Hematopoietic multipotent progenitor cell treated with erythropoietin and hydrocortisone succinate and interleukin-3 and kit ligand, for 6 days (in vitro differentiated cells): ENCODE measurements at places on chromosomes 12 and 14.

- DNase-seq, result no peak
Observed at GRCh38 chr12:53123578-53124351, 20.5 kb downstream of the SOAT2 start.

DNA sequence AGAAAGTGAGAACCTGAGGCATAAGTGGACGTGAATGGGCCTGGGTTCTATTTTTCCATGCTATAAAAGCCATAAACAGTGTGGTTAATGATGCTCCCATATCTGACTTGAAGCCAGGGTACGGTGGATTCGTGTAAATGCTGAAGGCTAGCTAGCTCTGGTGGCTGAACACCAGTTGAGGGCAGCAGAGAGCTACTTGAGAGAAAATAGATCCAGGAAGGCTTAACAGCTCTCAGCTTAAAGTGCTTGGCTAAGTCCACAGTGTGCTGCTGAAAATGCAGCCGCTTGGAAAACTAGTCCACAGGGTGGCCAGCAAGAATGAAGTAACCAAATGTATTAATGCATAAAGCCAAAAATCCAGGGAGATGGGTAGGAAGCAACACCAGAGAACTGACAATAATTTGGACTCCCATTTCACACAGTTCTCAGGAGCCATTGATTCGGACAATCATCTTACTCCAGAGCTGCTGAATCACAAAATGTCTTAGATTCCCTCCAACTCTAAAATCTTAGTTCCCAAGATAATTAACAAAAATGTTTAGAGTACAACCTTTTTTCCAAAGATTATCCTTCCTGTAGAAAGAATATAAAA is 15.0 kb upstream of the FOXG1 start:
- peak; percentile 70 for DNase-seq

DNA sequence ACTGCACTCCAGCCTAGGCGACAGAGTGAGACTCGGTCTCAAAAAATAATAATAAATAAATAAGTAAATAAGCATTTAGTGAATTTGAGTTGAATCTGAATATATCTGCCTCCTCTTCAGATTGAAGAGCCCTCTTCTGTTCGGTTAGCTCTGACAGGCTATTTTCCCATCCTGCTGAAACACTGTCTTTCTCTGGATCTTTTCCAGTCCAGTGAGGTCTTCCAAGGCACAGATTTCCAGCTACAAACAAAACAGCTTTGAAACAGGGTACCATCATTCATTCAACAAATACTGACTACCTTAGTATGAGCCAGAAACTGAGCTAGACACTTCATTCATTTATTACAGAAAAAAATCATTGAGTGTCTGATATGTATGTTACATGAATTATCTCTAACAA is 7.2 kb upstream of the SPRYD3 start:
- DNase-seq, result no peak

GRCh38 chr12:93889516-93890212 is 212.5 kb downstream of the CRADD start:
- no peak for DNase-seq

- no peak for DNase-seq
Observed at GRCh38 chr12:121794534-121795033, 1.1 kb upstream of the RHOF start.

DNA sequence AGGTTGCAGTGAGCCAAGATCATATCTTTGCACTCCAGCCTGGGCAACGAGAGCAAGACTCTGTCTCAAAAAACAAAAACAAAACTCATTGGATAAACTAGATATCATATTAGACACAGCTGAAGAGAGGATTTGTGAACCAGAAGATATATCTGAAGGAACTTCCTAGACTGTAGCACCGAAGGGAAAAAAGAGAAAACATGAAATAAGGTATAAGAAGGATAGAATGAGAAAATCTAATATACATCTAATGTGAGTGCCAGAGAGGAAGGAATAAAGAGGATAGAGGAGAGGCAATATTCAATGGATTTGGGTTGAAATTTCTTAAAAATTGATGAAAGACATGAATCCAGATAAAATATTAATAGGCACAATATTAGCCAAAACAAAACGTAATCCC is 22.5 kb downstream of the TMPRSS12 start:
- DNase-seq, result no peak

DNA sequence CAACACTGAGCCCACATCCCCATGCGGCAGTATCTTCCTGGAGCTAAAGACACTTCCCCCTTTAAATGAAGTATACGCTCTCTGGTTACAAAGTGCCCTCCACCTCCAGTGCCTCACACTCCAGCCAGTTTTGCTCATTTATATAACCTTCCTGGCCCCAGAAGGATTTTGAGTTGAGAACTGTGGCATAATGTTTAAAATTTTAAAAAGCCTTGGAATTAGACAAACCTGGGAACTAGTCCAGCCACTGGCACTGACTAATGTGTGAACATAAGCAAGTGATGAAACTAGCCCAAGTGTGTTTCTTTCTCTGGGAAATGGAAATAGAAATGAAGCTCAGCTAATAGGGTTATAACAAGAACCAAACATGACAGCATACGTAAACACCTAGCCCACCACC is 723.7 kb upstream of the USP15 start:
- DNase-seq, result no peak

GRCh38 chr12:104834607-104835006 is 123.5 kb downstream of the SLC41A2 start:
- DNase-seq, result no peak

DNA sequence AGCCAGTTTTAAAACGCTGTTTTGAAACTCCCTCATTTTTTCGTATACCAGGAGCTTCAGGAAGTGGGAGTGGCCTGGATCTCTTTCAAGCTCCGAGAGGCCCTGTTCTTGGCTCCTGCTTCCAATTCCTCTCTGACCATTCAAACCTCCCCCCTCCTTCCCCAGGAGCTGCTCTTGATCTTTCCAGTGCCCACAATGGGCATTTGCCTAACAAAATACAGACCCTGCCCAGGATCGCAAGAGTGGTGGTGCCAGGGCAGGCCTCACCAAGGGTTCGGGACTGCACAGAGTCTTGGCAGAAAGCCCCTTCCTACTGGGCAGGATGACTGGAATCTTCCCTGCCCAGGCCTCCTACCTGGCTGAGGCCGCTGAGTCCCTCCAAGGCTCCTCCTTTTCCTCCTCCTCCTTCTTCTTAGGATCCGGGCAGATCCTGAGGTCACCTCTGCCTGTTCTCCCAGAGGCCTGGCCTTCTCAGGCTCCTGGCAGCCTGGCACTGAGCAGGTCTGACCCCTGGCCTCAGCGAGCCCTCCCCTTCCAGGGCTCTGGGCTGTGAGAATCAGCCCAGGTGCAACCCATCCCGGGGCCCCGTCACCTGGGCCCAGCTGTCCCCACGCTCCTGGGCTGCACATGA is 46.9 kb upstream of the NOS1 start:
- no peak for DNase-seq

DNA sequence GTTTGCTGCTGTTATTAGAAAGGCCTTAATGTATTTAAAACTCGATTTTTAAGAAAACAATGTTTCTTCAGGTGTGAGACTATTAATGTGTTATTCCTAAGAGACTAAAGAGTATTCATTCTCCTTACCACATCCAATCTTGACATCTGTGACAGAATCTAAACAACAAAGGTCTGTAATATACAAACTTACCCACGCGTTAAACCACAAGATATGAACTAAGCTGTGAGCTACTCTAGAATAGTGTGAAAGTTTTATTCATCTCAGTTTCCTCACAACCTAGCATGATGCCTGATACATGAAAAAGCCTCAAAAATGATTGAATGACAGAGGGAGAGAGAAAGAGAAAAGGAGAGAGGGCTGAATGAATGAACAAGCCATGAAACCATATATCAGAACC is 117.3 kb upstream of the COCH start:
- DNase-seq, result no peak

GRCh38 chr12:103441437-103442181 is 54.2 kb downstream of the C12orf42 start:
- peak; percentile 36 for DNase-seq

- DNase-seq, result no peak
Observed at GRCh38 chr14:75234173-75235115, 44.2 kb upstream of the FOS start.

GRCh38 chr12:110576504-110576903 is 6.6 kb downstream of the PPTC7 start:
- no peak for DNase-seq

GRCh38 chr14:95486875-95487668 is 29.4 kb downstream of the SYNE3 start:
- DNase-seq, result no peak

DNA sequence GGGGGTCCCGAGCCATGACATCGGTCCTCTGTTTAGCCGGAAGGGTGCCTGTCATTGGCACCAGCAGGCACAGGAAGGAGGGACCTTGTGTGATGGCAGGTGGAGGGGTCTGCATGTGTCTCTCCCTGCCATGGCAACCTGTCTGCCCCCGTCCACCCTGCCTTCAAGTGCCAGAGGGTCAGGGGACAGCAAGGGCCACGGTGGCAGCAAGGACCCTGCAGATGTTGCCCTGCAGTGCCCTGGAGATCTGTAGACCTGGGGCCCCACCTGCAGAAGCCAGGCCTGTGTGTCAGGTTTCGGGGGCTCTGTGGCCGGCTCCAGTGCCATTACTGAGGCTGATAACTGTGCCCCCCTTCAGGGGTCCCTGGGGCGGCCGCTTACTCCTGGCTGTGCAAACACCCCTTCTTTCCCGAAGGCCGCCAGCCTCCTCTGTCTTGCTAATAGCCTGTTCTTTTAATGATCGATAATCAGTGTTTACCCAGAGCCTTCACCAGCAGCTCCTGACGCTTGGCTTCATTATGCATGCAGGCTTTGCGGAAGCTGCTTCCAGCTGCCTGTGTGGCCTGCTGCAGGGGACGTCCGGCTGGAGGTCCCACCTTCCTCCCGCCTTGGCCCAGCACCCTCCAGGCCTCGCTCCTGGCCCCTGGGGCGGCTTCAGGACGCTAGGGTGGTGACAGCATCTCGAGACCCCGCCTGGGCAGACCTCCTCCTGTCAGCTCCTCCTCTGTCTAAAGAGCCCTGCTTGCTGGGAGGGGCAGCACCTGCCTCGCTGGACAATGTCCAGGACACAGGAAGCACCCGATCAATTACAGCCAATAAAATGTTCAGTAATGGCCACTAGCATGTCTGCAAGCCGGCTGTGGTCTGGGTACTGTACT is 153.0 kb downstream of the KIF26A start:
- DNase-seq, result no peak

DNA sequence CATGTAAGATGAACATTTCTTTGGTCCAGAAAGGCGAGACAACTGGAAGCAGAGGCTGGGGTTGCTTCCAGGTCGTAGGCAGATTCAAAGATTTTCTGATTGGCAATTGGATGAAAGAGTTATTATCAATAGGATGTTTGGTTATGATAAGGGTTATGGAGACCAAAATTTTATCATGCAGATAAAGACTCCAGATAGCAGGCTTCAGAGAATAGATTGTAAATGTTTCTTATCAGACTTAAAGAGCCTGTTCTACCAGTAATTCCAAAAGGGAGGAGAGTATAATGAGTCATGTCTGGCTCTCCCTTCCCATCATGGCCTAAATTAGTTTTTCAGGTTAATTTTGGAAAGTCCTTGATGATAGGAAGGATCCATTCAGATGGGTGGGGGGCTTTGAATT is 55.6 kb downstream of the C14orf39 start:
- DNase-seq, result no peak

DNA sequence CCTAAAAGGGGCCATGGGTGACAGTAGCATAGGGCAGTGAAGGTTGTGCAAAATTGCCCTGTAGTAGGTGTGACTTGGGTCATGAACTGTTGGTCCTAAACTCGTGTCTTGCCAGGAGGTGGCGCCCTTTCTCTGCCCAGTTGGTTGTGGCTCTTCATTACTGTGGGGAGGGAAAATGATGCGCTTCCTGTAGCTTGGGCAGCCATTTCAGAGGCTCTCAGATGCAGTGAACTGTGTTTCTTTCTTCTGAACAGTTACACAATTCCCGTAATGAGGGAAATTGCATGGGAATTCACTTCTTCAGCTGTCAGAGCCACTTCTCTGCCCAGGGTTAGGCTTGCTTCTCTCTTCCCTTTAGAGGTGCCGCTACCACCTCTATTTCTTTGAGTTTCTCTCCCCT is 148.1 kb upstream of the NRXN3 start:
- DNase-seq, result peak; percentile 92

GRCh38 chr12:47750916-47751470 is 7.7 kb downstream of the RAPGEF3 start:
- DNase-seq, result no peak

DNA sequence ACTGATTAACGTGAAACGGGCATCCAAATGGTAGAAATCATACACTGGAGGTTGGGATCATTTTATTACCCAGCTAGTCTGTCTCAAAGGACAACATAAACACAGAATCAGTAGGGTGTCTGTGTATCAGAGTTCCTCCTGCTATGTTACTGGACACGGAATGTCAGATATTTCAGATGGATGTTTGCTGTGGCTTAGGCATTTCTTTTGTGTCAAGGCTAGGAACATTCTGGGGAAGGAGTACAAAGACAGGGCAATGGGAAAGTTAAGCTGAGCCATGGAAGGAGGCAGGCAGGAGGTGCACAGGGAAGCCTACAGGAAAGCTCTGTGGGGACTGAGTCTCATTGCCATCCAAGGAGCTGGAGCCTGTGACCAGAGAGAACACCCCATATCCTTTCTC is 254.6 kb downstream of the C12orf75 start:
- DNase-seq, result no peak

DNA sequence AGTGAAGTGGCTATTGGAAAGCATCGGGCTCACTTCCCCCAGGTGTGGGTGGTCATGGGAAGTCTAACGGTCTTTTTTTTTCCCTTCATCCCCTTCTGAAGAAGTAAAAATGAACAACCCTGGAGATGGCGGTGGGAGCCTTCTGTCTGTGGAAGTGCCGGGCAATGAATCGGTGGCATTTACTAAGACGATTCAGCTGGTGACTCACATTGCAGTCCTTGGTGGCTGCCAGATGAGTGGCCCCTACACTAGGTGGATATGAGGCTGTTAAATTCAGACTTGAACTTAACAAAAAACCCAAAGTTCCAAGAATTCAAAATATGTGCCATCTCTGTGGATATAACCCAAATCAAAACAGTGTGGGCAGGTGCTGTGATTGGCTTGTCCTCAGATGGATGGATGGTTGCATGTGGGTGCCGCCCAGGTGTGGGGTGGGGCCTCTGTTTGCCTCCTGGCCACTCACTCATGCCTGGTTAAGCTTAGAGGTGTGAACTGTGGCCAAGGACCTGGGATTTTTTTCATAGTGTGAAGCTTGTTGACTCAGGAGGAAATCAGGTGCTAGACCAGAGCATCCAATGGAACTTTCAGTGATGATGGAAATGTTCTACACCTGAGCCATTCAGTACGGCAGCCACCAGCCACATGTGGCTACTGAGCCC is 176.7 kb upstream of the NOS1 start:
- DNase-seq, result no peak

DNA sequence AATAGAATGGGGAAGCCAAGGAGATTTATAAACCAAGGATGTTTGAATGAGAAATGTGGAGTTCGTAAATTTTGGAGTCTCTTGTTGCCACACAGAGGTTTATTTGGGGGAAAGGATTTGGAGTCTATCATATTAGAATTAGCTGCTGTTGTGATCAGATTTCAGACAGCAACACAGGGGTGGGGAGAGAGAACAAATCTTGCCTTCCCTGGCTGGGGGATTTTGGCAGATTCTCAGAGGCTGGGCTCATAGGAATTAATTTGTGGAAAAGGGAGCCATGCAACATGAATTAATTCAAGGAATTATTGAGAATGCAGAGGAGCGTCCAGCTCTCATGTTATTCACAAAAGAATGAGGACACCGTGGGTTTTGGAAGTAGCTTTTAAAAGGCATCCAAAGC is 73.9 kb upstream of the PRMT8 start:
- no peak for DNase-seq
